ENCODE measurements at places on chromosomes 11 and 22.
A peak's percentile ranks its signal among the peaks of the same experiment; 100 is the strongest.

DNA sequence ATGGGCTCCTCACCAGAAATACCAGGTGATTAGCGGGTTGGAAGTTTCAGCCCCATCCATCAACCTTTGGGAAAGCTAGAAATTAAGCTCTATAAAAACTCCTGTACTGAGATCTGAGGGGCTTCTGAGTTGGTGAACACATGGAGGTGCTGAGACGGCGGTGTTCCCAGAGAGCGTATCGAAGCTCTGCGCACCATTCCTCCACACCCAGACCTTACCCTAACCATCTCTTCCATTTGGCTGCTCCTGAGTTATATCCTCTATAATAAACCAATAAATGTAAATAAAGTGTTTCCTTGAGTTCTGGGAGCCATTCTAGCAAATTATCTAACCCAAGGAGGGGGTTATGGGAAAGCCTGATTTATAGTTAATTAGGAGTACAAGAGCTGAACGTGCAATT is 41.4 kb downstream of the TMEM123 start:
- no peak for DNase-seq

DNA sequence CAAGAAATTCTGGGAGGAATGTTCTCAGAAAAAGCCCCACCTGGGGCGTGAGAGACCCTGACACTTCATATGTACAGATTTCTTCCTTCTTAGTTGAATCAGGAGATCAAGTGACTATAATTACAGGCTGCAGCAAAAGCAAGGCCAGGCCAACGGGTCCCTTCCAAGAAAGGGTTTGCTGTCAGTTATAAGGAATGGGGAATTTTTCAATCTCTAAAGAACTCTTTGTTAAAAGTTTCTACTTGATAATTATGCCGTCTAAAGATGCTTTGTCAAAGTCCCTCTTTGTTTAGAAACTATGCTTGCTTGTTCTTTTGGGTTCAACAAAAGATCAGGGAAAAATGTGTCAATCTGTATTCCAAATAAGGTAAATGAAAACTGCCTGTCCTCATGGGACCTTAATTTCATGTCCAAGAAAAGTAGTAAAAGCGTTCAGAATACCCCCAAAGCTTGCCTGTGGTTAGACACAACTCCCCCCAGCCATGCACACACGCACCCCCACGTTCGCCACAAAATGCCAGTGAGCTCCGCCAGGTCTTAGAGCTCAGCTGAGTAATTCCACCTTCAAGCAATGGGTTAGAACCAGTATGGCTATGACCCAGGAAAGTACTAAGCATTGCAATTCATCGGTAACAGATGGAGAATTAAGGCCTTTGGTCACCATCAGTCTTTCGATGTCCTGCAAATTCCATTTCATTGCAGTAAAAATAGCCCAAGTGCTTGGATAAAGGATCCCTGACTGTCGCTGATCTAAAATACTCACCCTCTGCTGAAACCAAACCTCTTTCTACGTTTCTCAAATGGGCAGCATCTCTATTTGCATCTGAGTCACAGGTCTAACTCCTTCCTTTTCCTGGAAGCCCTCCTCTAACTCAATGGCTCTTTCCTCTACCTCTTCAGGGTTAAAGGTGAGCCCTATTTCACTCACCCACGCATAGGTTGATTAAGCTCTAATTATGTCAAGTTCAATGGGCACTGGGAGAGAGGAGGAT is 419.2 kb upstream of the SYN3 start:
- DNase-seq: no peak

GRCh38 chr11:126440792-126441514 is 85.5 kb downstream of the ST3GAL4 start:
- peak; percentile 89 for DNase-seq

DNA sequence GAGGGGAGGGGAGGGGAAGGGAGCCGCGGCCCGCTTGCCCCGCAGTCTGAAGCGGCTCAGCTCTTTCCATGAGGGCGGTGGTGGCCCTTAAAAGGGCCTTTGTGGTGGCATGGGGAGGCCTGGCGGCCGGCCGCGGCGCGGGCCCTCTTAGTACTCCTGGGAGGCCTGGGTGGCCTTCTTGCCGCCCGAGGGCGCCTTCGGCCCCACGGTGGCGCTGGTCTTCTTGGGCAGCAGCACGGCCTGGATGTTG is 6.9 kb downstream of the DPAGT1 start:
- DNase-seq: no peak

All from progenitor cell of endocrine pancreas (in vitro differentiated cells).